ENCODE measurements at places on chromosomes 4 and X.

- no peak overlapping the region for H3K4me3 ChIP-seq
- DNase-seq = no peak
- H3K4me1 ChIP-seq = no peaks in the 10 kb centered on the region
- H3K27me3 ChIP-seq = no peaks in the 10 kb centered on the region
Observed at GRCh38 chr4:155943605-155944291, 9.9 kb downstream of the CTSO start.

- no peaks in the 10 kb centered on the region for H3K27me3 ChIP-seq
- no peak overlapping the region for H3K4me3 ChIP-seq
- DNase-seq = no peak
- H3K27ac ChIP-seq = no peak overlapping the region
Observed at GRCh38 chr4:135319685-135320084, 1118.1 kb upstream of the PABPC4L start.

- no peaks in the 10 kb centered on the region for H3K27me3 ChIP-seq
- H3K4me3 ChIP-seq = no peak overlapping the region
- H3K27ac ChIP-seq = no peak overlapping the region
- no peaks in the 10 kb centered on the region for H3K36me3 ChIP-seq
Observed at GRCh38 chr4:24244663-24245490, 339.5 kb downstream of the DHX15 start.

GRCh38 chrX:45485719-45486118 is 285.0 kb upstream of the DIPK2B start:
- no peaks in the 10 kb centered on the region for H3K27me3 ChIP-seq
- DNase-seq = no peak

DNA sequence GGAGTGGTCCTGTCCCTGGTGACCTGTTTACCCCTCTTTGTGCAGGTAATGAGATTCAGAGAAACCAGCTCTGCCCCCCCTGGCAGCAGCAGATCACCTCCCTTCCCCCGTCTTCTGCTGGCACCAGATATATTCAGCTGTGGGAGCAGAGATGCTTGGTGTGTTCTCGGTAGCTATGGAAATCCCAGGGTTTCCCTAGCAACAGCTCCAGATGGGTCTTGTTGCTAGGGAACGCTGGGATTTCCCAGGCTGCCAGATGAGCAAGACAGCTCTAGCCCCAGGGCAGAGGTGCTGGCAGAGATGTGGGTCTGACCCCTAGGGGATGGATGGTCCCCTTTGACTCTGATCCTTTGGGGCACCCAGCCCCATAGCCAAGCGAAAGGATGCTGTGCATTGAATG is 20.2 kb downstream of the CETN2 start:
- H3K36me3 ChIP-seq = no peaks in the 10 kb centered on the region
- DNase-seq = no peak
- no peak overlapping the region for H3K27ac ChIP-seq
- no peak overlapping the region for H3K4me3 ChIP-seq
- peaks cover 33% of the 10 kb centered on the region for H3K27me3 ChIP-seq

DNA sequence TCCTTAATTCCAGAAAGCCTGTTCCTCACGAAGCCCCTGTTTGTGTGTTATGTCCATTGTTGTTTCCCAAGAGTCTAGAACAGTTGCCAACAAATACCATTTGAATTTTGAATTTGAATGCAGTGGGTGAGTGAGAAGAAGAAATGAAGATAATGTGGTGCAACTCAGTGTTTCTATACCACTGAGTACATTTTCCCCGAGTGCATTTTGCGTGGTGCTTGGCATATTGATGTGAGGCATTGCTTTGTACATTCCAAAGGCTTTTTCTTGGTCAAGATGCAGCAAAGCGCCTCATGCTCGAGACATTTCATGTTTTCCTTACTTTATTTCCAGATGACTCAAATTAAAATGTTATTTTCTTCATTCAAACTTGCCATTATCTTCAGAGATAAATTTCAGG is 253.1 kb upstream of the RPS6KA3 start:
- H3K27me3 ChIP-seq = peaks cover 40% of the 10 kb centered on the region
- no peaks in the 10 kb centered on the region for H3K36me3 ChIP-seq
- H3K4me1 ChIP-seq = no peaks in the 10 kb centered on the region
- no peak overlapping the region for H3K27ac ChIP-seq

DNA sequence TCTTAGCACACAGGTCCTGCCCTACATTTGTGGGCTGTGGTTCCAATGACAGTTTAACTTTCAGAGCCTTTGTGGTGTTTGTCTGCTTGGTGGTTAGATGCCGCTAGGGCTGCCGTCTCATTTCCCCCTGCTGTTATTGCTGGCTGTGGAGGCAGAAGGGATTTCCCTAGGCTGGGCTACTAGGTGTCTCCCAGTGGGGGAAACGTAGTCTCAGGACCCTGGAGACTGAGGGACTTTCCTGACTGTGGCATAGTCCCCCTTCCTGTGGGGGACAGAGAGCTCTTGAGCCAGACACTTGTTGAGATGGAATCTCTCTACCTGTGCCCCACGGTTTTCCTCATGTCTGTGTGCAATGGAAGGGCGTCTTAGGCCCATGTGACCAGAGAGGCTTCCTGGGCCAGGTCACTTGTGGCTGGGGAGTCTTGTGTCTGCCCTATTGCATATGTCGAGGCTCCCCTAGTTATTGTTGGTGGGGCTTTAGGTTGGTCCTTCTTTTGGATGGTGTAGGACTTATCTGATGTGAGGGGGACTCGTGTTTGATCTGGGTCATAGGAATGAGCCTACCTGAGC is 68.2 kb downstream of the ARHGAP10 start:
- no peak overlapping the region for H3K27ac ChIP-seq
- no peaks in the 10 kb centered on the region for H3K36me3 ChIP-seq
- H3K4me1 ChIP-seq = no peaks in the 10 kb centered on the region
- H3K27me3 ChIP-seq = no peaks in the 10 kb centered on the region
- DNase-seq = no peak

- H3K36me3 ChIP-seq = no peaks in the 10 kb centered on the region
- H3K4me3 ChIP-seq = no peak overlapping the region
- no peaks in the 10 kb centered on the region for H3K4me1 ChIP-seq
- H3K27me3 ChIP-seq = no peaks in the 10 kb centered on the region
- no peak for DNase-seq
- H3K27ac ChIP-seq = no peak overlapping the region
Observed at GRCh38 chr4:152921284-152921683, 14.8 kb upstream of the FHDC1 start.

DNA sequence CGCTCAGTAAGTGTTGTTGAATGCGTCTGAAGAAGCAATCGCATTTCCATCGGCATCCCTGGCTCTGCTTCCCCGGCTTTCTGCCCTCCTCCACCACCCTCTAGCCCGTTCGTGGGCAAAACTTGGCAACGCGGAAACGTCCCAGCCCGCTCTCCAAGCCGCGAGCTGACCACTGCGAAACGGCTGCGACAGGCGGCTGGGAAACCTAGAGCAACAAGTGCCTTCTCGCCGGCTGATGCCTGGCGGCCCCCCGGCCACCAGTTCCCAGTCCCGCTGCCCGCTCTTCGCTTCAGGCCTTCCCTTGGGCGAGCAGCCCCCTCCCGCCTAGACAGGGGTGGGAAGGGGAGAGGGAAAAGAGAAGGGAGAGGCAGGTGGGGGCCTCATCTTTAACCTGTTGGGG is 837 bp downstream of the CITED1 start:
- DNase-seq = no peak
- peaks cover 4% of the 10 kb centered on the region for H3K27me3 ChIP-seq
- no peak overlapping the region for H3K27ac ChIP-seq
- peaks cover 6% of the 10 kb centered on the region for H3K4me1 ChIP-seq
- no peaks in the 10 kb centered on the region for H3K36me3 ChIP-seq

DNA sequence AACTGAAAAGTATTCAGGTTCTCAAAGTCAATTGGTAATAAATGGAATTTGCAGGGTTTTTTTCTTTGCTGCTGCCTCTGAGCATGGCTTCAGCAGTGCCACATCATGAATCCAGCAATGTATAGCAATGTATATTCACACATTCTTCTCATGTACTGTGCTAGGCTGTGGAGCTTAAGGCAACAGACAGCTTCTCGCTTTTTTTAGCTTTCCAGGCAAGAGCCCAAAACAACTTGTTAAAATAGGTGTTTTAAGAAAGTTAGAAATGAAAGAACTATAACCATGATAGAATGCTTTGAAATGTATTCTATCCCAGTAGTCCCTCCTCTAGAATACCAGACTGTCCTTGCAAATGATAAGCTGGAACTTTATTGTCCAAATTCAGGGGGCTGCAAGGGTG is 30.4 kb downstream of the SMIM43 start:
- no peak overlapping the region for H3K4me3 ChIP-seq
- no peak overlapping the region for H3K27ac ChIP-seq
- H3K27me3 ChIP-seq = no peaks in the 10 kb centered on the region
- no peak for DNase-seq

- H3K4me1 ChIP-seq = no peaks in the 10 kb centered on the region
- no peak for DNase-seq
- peak overlapping the region; percentile 20 for H3K27ac ChIP-seq
Observed at GRCh38 chrX:63513825-63514568, 162.9 kb upstream of the SPIN4 start.

DNA sequence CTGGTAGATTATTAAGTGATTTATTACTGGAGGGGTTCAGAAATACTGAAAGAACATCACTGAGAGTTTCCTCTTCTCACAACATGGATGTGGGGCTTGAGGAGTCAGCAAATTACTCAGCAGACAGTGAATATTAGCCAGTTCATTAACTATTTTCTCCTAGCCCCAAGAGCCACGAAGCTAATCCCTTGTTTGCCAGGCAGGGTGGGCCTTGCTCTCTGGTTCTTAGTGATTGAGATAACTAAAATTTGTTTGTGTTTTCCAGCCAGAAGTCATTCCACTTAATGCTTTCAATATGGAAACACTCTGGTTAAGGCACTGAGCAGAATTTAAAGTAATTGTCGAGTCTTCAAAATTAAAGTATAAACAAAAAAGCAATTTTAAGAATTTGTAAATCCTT is 40.1 kb upstream of the PASD1 start:
- H3K36me3 ChIP-seq = no peaks in the 10 kb centered on the region
- no peaks in the 10 kb centered on the region for H3K4me1 ChIP-seq
- DNase-seq = no peak
- H3K27ac ChIP-seq = no peak overlapping the region
- H3K4me3 ChIP-seq = no peak overlapping the region
- H3K27me3 ChIP-seq = peaks cover 13% of the 10 kb centered on the region

- no peak overlapping the region for H3K27ac ChIP-seq
- no peak overlapping the region for H3K4me3 ChIP-seq
- H3K36me3 ChIP-seq = no peaks in the 10 kb centered on the region
- no peaks in the 10 kb centered on the region for H3K4me1 ChIP-seq
- no peaks in the 10 kb centered on the region for H3K27me3 ChIP-seq
Observed at GRCh38 chr4:70522626-70523025, 4.3 kb downstream of the AMTN start.

All from breast epithelium (tissue), 4 donors.